Renal pelvis (tissue), 12 donors: ENCODE measurements at places on chromosomes 7 and 10.

GRCh38 chr10:55966101-55966500, 395.0 kb downstream of the ZWINT start:
- DNase-seq = no peak

- no peak for DNase-seq
These were observed 83.8 kb upstream of the GRB10 start for GRCh38 chr7:50866343-50867033.

- DNase-seq = no peak
These were observed 1404.2 kb upstream of the CELF2 start for GRCh38 chr10:9613338-9614075.

- DNase-seq = no peak
These were observed 19.7 kb upstream of the PON2 start for GRCh38 chr7:95454438-95455045.

DNA sequence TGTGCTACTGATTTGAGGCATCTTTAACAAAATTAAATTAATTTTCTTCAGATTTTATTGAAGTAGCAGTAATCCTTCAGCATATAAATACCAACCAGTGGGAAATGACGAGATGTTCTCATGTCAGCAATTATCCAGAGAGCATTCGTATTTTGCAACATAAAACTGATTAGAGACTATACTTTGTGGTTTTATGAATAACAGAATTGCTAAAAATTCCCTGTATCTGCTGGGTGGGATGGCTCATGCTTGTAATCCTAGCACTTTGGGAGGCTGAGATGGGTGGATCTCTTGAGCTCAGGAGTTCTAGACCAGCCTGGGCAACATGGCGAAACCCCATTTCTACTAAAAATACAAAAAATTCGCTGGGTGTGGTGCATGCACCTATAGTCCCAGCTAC, 56.9 kb downstream of the ATAD1 start:
- no peak for DNase-seq

DNA sequence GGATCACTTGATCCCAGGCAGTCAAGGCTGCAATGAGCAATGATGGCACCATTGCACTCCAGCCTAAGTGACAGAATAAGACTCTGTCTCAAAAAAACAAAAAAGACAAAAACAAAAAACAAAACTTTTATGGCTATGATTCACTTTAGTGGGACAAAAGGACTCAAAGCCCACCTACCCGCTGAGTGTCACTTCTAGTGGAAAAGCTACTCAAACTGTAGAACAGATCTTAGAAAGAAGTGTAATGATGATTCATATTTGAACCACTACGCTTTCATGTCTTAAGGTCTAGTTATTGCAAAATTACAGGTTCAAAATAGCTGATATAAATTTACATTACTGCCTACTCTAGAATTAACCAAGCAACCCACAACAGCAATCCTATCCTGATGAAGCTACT, 47.1 kb upstream of the OTUD1 start:
- no peak for DNase-seq

DNA sequence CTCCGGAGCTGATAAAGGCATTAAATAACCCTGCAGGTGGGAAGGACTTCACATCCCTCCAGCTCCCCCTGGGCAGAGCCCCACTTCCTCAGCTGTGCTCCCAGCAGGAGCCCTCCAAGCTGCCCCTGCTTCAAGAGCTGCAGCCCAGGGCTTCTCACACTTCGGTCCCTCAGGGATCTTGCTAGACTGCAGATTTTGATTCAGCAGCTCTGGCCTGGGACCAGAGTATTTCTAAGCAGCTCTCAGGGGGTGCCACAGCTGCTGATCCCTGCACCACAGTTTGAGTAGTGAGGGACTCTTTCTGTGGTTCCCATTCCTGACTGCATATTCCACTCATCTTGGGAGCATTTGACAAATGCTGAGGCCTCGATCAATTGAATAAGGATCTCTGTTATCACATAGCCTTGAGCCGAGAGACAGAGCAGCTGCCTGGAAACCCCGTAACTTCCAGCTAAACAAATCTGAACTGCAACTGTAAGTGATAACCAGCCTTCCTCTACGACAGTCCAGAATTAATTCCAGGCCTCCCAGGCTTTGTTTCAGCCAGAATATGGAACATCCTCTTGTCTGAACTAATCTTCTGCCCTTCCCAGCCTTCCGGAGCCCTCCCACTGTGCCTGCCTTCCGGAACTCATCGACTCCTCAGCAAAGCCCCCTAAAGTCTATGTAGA, 161.4 kb downstream of the CCDC3 start:
- DNase-seq = no peak

GRCh38 chr10:30594077-30594476, 35.5 kb downstream of the LYZL2 start:
- DNase-seq = no peak

GRCh38 chr7:7567898-7568531, 1.3 kb downstream of the MIOS start:
- DNase-seq = no peak

- peak; percentile 26 for DNase-seq
These were observed 521 bp downstream of the LIMK1 start for GRCh38 chr7:74083928-74084721.

DNA sequence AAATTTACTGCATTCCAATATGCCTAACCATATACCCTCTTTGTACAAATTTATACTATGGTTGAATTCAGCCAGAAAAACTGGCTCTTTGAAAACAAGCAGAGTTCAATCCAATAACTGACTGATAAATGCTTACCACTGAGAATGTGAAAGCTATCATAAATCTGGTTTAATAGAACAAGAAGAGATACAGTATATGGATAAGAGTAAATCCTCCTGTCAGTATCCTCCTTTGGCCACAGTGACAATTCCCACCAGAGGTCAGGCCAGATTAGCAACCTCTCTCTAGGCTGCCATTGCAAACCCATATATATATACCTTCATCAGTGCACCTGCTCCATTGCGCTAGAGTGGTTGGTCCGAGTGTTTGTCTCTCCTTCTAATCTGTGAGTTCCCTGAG, 647.2 kb downstream of the GRM8 start:
- no peak for DNase-seq

DNA sequence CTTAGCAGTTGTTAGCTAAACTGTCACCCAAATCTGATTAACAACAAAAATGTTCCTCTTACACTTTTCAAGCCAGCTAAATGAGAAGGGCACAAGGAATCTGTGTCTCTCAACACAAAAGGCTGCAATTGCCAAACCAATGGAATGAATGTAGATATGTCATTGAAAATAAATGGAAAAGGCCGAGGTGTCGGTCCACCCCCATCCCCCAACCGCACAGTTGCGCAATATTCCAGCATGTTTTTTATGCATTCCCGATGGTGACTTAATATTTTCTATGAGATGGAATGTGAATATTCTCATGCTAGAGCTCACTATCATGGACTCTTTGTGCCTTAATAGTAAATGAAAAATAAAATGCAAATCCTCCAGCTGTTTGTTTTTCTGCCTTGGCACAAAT, 181.6 kb upstream of the LRGUK start:
- DNase-seq = no peak

GRCh38 chr7:22444181-22444971, 55.6 kb downstream of the STEAP1B start:
- peak; percentile 75 for DNase-seq

- no peak for DNase-seq
These were observed 7.9 kb downstream of the TUBAL3 start for GRCh38 chr10:5396556-5397300.

GRCh38 chr10:21655236-21655635, 121.2 kb downstream of the MLLT10 start:
- DNase-seq = no peak

GRCh38 chr10:16231734-16232435, 204.9 kb upstream of the PTER start:
- no peak for DNase-seq

DNA sequence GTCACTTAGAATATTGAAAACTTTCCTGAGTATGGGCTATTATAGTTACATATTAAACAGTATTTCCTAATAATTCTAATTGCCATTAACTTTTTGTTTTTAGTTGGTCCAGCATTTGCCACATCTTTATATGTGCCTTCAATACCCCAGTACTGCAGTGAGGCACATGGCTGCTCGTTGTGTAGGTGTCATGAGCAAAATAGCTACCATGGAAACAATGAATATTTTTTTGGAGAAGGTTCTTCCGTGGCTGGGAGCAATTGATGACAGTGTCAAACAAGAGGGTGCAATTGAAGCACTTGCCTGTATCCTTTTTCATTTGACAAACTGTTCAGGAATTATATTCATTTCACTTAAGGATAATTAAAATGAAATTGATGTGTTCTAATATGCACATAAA, 72.7 kb downstream of the BTAF1 start:
- no peak for DNase-seq

DNA sequence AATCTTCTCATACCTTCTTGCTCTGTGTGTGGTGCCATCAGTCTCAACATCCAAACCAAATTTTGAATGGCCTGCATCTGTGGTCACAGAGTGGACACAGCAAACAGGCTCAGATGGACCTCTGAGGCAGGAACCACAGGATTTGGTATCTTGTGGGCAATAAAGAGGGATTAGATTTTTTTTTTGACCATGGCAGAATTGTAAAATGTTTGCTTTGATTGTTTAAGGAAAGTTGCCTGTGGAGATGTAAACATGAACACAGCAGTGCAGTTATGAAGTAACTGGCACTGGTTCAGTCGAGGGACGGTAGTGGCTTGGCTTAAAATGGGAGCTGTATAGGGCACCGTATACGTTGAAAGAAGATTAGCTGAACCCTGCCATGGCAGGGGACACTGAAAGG, 464.7 kb downstream of the SH2D4B start:
- no peak for DNase-seq

- no peak for DNase-seq
These were observed 23.4 kb downstream of the PYROXD2 start for GRCh38 chr10:98391578-98391991.

DNA sequence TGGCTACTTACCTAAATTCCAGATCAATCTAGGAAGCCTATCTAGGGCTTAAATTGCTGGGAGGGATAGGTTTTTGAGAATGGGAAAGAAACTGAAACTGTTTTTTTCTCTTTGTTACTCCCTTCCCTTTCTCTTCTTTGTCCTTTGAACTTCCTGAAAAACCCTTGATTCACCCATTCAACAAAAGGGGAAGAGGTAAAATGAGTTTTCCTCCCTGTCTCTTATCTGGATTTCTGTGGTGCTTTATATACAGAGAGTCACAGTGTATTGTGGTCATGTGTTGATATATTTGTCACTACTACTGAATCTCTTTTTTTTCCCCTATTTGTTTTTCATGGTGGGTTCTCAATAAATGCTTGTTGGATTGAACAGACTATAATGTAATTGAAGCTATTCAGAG, 19.8 kb upstream of the NUP205 start:
- DNase-seq = no peak

- DNase-seq = no peak
These were observed 862.6 kb downstream of the NRG3 start for GRCh38 chr10:82737549-82737948.

DNA sequence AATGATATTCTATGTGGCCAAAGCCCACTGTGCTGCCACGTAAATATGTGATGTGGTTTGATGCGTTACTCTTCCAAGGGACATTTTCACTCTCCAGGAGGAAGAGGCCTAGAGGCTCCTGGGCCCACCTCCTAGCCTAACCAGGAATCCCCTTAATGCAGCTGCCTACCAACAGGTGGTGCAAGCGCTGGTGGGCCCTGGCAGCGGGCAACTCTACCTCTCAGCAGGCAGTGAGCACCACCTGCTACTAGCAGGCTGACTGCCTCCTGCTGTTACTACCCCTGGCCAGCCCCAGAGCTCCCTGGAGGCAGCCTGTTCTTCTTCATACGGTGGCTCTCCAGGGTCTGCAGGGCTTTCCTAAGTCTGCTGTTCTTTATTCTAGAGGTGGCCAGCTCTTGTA, 62.8 kb downstream of the CDH23 start:
- no peak for DNase-seq

GRCh38 chr10:24669285-24669852, 54.3 kb downstream of the ARHGAP21 start:
- DNase-seq = no peak

GRCh38 chr7:44051611-44052220, 7.2 kb downstream of the DBNL start:
- DNase-seq = no peak

- DNase-seq = no peak
These were observed 35.3 kb upstream of the CACUL1 start for GRCh38 chr10:118790058-118790457.

- DNase-seq = no peak
These were observed 34.5 kb downstream of the WDR37 start for GRCh38 chr10:1090696-1091095.

GRCh38 chr7:12754179-12754578, 66.7 kb downstream of the ARL4A start:
- no peak for DNase-seq

- no peak for DNase-seq
These were observed 41.1 kb downstream of the GNAI1 start for GRCh38 chr7:80175744-80176143.

DNA sequence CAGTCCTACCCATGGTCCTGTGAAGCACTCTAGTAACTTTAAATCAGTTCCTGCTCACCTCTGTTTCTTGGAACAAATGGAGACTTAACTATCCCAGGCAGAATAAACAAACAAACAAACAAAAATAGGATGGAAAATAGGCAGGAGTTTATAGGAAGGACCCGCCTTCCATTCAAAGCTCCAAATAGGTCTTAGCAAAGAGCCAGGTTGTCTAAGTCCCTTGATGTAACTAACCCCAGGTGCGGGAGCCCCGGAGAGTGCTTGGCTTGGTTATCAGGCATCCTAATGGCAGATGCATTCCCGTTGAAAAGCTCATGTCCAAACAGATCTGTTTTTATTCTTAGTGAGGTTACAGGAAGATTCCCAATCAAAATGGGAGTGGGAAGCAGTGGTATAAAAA, 2.2 kb downstream of the IFIT2 start:
- DNase-seq = no peak

- DNase-seq = no peak
These were observed 316.6 kb downstream of the KCNMA1 start for GRCh38 chr10:77320971-77321471.

DNA sequence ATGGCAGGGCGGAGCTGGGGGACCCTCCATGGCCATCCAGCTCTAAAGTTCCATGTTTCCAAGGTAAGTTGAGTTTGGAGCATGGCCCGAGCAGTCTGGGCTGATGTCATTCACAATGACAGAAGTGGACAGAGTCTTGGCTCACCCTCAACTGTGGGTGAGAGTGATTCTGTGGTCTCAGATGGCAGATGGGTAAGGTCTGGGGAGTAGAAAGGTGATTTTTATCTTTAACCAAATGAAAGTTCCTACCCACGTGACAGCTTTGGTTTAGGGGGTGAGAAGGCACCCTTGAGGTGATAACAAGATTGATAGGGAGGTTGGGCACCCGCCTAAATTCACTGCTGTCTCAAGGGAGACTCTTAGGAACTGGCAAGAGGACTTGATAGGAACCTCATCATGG, 57.6 kb upstream of the PDZD8 start:
- no peak for DNase-seq

- DNase-seq = no peak
These were observed 64.2 kb upstream of the GNAI1 start for GRCh38 chr7:80070391-80070790.
